ENCODE measurements at places on chromosomes 2 and 18.
A peak's percentile ranks its signal among the peaks of the same experiment; 100 is the strongest.

DNA sequence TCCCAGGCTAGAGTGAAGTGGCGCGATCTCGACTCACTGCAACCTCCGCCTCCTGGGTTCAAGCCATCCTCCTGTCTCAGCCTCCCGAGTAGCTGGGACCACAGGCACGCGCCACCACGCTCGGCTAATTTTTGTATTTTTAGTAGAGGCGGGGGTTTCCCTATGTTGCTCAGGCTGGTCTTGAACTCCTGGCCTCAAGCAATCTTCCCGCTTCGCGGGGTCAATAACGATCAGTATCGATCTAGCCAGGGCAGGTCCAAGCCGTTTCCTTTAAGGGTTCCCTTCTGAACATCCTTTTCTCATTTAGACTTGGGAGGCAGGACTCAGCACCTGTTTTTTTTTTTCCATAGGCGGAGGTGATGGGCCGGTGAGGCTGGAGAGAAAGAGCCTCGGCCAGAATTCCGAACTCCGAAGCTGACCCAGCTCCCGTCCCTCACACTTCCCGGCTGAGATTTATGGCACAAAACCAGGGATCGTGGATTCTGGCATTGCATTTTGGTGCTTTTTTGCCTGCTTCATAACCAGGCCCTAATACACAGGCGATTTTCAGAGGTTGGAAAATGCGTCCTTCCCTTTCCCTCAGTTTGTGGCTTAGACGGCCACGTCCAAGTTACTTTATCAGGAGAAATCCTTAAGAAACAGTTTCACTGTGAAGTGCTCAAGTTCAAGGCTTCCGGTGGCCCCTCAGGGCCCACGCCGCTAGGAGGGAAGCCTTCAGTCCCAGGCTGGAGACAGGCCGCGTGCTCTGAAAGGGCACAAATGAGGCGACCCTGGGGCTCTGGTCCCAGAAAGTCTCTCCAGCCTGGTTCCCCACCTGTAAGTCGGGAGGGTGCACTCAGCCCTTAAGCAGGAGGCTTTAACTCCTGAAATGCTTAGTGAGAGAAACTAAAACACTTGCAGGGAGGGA lies 998 bp upstream of the SLC66A3 start:
- peak; percentile 31 for DNase-seq

- DNase-seq: no peak
Measured at GRCh38 chr2:21123473-21124393, at the start of gene TDRD15. Gene TDRD15 (plus strand): TSS chr2:21123968. CDS start chr2:21137468, 13,500 bp downstream.

- no peak for DNase-seq
Measured at GRCh38 chr18:46333431-46334135, 229.4 kb downstream of the HAUS1 start.

GRCh38 chr2:198615972-198616371 lies 811.6 kb downstream of the PLCL1 start:
- no peak for DNase-seq

DNA sequence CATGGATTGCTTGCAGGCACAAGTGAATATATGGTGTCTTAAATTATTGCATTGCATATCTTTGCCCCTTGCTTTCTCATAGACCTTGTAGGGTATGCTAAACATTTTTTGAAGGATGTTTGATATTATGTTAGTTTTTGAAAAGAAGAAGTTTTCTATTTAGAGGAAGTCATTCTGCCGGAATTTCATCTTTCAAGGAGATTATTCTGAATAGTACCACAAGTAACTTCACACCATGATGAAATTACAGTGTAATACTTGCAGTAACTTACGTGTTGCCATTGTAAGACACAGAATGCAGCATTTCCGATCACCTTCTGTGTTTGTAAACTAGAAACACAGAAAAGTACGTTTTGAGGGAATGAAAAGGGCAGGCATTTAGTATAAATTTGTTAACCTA lies 71.9 kb downstream of the ACVR2A start:
- DNase-seq: no peak

DNA sequence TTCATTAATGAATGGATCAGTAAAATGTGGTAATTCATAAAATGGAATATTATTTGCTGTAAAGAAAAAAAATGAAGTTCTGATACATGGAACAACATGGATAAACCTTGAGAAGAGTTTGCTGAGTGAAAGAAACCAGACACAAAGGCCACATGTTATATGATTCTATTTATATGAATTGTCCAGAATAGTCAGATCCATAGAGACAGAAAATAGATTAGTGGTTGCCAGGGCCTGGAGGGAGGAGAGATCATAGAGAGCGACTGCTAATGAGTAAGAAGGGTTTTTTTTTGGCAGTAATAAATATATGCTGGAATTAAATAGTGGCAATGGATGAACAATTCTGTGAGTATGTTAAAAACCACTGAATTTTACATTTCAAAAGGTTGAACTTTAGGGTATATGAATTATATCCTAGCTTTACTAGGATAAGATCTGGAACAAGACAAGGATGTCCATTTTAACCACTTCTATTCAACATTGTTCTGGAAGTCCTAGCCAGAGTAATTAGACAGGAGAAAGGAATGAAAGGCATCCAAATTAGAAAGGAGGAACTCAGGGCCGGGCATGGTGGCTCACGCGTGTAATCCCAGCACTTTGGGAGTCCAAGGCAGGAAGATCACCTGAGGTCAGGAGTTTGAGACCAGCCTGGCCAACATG lies 48.8 kb downstream of the MAPRE2 start:
- DNase-seq: no peak

DNA sequence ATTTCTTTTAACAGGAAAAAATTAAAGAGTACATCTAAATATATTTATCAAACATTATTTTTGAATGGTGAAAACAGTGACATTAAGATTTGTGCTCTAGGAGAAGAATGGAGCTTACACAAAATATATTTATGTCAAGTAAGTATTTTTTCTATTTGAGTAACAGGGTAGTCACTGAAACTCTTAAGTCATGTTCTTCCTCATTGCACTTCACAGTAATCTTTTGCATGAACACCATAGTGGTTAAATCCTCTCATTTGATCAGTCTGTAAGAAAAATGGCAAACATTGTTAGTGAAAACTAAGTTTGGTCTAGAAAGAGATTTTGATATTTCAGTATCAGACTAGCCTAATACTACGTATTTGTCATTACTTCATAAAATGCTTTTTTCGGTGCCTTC lies 8.1 kb downstream of the GMCL1 start:
- no peak for DNase-seq

DNA sequence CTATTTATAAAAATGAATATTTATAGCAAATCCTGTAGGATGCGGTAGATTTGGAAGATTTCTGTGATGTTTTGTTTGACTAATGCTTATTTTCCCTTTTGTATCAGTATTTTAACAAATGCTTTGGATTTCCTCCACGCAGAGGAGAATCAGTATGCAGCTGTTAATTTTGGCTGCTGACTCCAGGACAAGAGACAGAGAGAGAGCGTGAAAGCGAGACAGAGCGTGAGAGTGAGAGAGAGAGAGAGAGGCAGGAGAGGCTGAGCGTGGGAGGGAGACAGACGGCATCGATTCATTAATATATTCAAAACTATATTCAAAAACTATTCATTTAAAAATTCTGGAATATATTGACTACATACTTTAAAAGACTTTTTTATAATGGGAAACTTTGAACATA lies 62.5 kb downstream of the RRM2 start:
- DNase-seq: no peak

GRCh38 chr18:4748975-4749374 lies 293.9 kb upstream of the DLGAP1 start:
- no peak for DNase-seq

- DNase-seq: no peak
Measured at GRCh38 chr2:8761529-8762164, 75.8 kb downstream of the KIDINS220 start.

DNA sequence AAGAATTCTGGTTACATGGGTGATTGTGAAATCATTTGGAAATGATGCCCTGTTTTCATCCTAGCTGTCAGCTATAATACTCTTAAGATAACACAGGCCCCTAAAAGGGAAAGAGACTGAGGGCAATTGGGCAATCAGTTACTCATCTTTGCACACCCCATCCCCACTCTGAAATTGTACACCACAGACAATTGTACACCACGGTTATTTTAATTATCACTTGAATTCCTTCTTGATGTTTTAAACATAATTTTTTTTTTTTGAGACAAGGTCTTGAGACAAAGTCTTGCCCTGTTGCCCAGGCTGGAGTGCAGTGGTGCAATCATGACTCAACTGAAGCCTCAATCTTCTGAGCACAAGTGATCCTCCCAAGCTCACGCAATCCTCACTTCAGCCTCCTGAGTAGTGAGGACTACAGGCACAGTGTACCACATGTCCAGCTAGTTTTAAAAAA lies 862.4 kb upstream of the ACVR2A start:
- DNase-seq: no peak

- DNase-seq: no peak
Measured at GRCh38 chr2:212893216-212893615, 258.2 kb downstream of the IKZF2 start.

DNA sequence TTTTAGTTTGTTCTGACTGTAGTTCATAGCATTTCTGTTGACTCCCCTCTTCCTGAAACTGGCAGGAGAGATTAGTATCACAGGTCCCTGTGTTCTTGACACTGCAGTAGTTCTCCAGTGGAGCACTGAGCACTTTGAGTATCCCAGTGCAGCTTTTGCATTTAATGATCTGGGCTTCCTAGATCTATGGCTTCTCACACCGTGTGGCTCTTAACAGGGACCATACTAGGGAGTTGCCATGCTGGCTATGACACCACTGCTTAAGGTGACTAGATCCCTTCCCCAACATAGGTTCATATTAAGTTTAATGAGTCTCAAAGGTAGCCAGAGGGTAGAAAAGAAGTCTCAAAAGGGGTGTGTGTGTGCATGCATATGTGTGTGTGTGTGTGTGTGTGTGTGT lies 6.2 kb upstream of the MSTN start:
- DNase-seq: no peak

GRCh38 chr2:201709049-201709448 lies 10.6 kb upstream of the MPP4 start:
- no peak for DNase-seq

DNA sequence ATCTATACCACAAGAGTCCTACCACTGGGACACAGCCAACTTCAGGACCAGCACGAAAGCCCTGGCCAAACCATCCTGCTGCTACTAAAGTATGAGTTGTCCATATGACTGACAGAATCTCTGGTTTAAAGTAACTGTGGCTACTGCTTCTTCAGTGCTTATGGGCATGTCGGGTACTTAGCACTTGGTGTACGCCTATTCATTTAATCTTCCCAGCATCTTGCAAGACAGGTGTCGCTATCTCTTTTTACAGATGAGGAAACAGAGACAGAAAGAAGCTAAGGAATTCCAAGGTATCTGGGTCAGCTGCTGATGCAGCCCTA lies 203.4 kb upstream of the ID2 start:
- DNase-seq: no peak

DNA sequence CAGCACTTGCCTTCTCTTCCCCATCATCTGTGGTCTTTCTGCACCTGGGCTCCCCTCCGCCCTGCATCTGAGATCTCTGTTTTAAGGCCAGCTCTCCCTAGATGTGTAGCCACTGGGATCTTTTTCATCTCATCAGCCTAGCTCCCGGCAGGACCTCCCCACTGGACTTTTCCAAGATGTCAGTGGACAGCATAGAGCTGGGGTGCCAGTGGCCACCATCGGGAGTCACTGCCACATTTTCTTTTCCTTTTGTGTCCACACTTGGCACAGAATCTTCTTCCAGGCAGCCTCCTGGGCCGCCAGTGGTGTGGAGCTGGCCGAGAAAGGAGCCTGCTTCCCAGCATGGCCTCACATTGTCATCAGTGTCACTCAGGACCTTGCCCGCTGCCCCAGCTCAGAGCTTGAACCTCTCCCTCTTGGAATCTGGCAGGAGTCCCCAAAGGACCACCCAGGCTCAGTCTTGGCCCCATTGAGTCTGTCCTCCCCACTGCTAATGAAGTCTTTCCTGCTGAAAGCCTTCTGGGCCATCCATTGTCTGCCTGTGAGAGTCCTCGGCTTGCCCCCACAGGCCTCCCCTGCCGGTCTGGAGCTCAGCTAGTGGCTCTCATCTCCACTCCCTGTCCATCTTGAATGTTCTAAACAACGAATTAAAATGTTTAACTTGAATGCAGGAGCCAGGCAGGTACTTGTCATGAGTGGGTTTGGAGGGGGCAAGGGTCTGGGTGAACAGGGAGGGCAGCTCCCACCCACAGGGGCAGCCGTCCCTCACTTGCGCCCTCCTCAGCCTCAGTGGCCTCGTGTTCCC lies 324.4 kb downstream of the GBX2 start:
- DNase-seq: no peak

DNA sequence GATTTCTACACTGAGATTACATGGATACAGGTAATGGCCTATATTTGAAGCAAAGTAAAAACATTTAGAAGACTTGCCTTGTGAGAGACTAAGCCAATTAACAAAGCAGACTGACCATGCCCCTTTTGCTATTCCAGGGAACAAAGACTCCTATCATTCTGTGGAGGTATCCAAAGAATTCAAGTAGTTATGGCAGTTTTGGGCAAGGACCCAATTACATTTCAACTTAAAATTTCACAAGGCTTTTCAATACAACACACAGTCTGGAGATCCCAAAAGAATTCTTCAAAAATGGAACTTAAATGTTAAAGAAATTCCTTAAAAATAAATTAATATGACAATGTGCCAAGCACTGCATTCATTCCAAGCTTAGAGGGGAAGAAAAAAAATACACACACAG lies 109.2 kb upstream of the CHRNA1 start:
- DNase-seq: no peak

GRCh38 chr2:30148850-30149249 lies 2.0 kb downstream of the YPEL5 start:
- no peak for DNase-seq

DNA sequence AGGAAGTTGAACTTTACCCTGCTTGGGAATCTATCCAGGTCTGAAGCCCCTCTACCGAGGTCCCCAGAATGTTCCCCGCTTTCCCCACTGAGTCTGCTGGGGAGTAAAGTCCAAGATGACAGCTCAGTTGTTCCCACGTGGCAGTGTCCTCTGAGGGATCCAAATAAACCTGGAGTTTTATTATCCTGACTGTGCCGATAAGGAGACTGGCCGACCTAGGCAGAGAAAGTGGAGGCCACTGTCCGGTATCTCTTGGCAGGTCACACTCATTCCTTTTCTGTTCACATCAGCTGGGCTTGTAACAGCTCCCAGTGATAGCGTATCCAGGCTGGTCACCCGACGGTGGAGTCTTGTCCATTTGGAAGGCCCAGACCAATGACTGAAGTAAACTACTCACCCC lies 27.5 kb upstream of the C18orf32 start:
- no peak for DNase-seq
